ENCODE measurements at places on chromosomes 3 and 15.

DNA sequence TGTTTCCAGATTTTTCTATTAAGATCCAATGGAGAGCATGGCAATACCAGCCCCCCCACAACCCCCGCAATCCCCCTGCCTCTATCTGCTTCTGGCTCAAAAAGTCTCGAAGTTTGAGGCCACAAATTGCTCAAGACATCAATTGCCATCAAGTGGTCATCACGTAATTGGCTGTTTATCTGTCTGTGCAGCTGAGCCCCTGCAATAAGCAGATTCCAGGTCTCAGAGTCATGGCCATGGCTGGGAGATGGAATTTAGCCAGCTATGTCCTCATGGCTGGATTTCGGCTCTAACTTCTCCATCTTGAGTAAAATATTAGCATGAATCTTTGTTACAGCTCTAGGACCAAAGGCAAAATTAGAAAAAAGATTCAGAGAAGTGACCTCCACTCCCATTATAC is 22.7 kb downstream of the SSUH2 start:
- no peak for ATAC-seq

GRCh38 chr3:124202754-124203153 is 210.8 kb upstream of the ROPN1 start:
- no peak for ATAC-seq

DNA sequence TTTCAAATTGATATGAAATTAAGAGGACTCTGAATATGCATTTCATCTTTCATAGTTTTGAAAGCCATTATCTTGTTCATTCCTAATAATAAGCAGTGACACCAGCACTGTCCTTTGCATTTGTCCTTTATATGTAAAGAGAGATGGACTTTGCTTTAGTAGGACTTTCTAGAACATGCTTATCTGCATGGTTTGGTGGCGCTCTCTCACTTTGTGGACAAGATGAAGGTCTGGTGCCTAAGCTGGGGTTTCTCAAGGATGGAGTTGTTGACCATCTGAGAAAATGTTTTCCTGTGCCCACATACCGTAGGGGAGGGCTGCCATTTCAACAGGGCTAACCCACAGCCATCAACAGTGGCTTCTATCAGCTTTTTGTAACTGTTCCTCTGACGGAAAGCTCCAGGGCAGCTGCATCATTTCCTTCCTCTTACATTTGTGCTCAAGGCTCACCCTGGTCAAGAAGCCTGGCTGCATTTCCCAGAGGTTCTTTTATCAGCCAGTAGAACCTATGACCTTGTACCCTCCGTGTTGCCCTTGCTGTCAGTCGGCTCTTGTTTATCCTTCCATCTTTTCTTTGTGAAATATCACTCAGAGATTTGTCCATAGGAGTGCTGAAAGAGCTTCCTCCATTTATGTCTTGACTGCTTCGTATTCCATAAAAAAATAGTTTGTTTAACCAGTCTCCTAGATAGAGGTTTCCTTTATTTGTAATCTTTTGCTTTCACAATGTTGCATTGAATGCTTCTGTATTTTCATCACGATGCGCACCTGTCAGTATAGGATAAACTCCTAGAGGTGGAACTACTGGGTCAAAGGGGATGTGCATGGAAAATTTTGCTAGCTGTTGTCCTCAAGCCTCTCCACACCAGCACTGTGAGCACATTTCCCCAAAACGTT is 44.6 kb downstream of the ABHD2 start:
- ATAC-seq: no peak

- no peak for ATAC-seq
Observed at GRCh38 chr3:153090973-153091372, 71.1 kb upstream of the RAP2B start.

GRCh38 chr15:58923696-58924300 is 9.7 kb downstream of the SLTM start:
- no peak for ATAC-seq

GRCh38 chr3:107315141-107315540 is 62.1 kb upstream of the CCDC54 start:
- ATAC-seq: no peak

DNA sequence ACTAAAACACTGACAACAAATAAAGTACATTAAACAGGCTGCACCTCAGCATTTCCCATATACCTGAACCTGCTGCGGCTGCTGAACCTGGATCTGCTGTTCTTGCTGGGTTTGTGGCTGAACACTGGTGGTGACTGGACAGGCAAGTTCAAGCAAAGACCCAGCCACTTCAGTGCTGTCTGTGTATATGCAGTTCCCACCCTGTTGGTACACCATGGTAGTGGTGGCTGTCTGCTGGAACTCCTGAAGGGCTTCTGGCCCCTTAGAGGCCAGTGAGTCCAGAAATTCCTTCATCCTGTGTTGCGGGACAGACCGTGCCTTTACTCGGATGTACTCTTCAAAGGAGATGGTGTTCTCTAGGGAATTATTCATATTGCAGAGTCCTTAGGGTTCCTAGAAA is 17.2 kb downstream of the QRICH1 start:
- ATAC-seq: no peak

- ATAC-seq: no peak
Observed at GRCh38 chr3:135792174-135792573, 173.4 kb upstream of the PPP2R3A start.

All from activated CD4-positive, CD25-positive, alpha-beta regulatory T cell treated with anti-CD3 and anti-CD28 coated beads, Interleukin-2, amount 50 U/mL, for 24 hours (primary cell).